ENCODE measurements at places on chromosomes 3 and 15.

DNA sequence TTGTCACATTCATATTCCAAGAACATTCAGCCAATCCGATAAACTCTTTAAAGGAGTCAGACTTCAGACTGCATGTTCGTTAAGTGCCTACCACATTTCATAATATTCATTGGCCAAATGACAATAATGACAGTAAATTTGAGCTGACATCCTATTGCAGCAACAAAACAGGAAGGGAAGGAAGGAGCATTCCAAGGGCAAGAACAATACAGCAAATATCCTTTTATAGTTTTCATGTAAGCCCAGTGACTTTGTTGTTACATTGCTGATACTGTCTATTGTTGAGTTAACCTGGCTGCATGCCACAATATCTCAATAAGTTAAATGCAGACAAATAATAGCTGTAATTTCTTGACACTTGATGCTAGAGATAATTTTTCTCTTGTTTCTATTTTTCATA, 16.4 kb upstream of the CBLB start:
- no peak for DNase-seq

GRCh38 chr3:120448756-120449155, 2.0 kb downstream of the FSTL1 start:
- DNase-seq: no peak

- no peak for DNase-seq
These were observed 26.7 kb upstream of the MED12L start for GRCh38 chr3:151058740-151059139.

DNA sequence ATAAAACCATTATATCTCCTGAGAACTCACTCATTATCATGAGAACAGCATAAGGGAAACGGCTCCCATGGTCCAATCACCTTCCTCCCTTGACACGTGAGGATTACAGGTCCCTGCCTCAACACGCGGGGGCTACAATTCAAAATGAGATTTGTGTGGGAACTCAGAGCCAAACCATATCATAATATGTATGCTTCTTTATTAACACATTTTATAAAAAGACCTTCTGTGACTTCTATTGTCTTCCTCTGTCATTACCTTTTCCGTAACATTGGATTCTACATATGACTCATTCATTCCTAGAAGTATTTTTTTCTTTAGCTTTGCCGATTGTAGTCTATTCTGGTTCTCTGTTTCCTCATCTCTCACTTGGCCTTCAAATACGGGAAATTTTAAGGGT, 267.2 kb upstream of the ROBO1 start:
- DNase-seq: no peak

- no peak for DNase-seq
These were observed 218.2 kb upstream of the SGO1 start for GRCh38 chr3:20403986-20404740.

All from NCI-H526 treated with DMSO at 0.1 percent for 48 hours (cell line).